Stimulated activated CD8-positive, alpha-beta memory T cell treated with anti-CD3 and anti-CD28 coated beads, Interleukin-4, amount 100 ng/mL, for 4 hours (primary cell): ENCODE measurements at places on chromosomes 11 and 22.

- no peak for DNase-seq
Observed at GRCh38 chr22:49290711-49291110, 537.0 kb downstream of the BRD1 start.

DNA sequence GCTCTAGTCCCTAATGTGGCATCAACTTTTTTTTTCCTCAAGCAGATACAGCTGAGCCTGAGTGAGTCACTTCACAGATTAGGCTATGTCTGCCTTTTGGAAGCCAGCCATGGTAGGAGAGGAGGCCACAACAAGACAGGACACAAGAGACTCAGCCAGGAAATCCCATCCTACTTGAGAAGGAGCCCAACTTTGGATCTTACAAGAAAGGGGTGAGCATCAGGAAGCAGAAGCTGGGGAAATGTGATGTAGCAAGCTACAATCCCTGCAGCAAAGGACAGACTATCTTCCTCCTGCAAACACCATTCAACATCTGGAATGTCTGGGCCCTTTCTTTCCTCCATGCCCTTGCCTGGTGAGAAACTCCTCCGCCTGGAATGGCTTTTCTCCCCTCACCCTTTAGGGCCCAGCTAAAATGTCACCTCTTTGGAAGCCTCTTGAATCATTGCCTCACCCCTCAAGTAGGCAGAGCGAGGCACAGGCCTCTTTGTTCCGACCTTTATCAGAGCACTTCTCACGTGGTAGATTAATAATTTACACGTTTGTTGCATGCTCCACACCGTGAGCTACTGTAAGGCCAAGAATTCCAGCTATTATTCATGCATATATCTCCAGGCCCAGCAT lies 156.4 kb upstream of the PITPNB start:
- DNase-seq = no peak

DNA sequence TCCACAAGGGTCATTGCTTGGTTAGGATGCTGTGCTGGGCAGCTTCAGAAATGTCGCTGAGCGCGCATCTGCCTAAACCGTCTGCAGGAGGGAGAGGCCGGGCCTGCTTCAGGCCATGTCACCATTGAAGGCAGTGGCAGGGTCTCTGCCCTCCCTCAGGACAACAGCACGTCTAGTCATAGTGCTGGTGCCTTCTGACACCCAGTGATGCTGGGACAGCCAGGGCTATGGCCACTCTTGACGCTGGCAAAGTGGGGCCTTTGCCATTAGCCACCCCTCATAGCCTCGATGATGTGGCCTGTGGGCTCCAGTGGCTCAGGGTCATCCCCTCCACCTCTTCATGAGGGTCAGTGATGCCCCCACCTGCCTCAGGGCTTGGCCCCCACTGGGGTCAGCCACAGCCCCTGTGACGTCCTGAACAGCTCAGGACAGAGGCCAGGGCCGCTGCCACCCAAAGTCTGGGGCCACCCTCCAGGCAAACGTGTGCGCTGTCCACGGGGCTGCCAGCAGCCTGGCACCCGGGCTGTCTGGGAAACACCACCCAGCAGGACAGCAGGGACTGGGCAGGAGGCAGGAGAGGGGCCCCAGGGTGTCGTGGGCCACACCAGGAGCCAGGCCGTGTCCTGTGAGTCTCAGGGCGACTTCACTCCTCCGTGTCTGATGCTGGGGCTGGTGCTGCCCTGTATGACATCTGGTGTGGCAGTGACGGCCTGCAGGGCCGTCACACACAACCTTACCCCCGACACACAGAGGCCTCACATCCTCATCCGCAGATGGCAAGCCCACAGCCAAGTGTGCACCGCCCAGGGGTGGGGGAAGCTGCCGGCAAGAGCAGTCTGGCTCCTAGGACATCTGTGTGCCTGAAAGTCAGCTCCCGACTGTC lies 42.5 kb downstream of the CERK start:
- DNase-seq = no peak

GRCh38 chr22:35397095-35397904 lies 2.6 kb upstream of the MCM5 start:
- DNase-seq = no peak

- DNase-seq = no peak
Observed at GRCh38 chr11:14623036-14623435, 20.6 kb upstream of the PDE3B start.

- DNase-seq = no peak
Observed at GRCh38 chr11:126267650-126268049, 1.0 kb downstream of the SRPRA start.
